ENCODE measurements at places on chromosomes 5 and 9.

DNA sequence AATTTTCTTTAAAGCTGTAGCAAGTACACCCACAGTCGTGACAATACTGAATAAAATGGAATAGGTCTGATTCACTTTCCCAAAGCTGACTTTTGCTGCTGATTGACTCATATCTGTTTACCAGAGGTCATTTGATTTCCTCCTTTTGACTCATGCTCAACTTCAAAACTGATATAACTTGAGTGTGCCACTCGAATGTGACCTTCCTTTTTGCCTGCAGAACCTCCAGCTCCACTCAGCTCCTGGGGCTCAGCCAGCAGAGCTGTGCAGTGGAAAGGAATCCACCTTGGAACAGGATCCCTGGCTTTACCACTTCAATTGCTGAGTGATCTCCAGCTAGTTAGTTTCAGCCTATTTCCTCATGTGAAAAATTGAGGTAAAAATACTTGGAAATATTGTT lies 84.1 kb downstream of the FEM1C start:
- DNase-seq = no peak

GRCh38 chr5:31942546-31942945 lies 231.6 kb downstream of the GOLPH3 start:
- DNase-seq = no peak

DNA sequence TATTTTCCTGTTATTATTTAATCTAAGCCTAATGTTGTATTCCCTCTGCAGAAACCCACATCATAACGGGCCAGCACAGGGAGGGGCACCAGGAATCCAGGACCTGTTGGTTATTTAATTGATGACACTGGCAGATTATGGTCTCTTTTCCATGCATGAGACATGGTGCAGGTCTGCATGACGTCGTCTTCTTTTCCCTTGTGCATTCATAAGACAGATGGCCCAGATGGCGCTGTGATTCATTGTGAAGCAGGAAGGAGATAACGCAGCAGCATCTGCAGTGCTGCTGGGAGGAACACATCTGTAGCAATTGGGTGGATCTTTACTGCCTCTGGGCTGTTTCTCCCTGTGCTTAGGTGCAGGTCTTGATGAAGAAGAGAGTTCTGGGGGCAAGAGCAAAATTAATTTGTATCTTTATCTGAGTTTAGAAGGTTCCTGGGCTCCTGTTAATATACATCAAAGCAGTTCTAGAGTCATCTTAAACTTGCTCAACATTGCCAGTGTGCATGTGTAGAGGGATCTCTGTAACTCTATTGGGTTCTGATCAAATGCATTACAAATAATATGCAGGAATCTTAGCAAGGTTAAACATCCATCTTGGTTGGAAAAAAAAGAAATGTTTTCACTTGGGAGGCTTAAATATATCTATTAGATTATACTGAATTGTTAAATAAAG lies 176.1 kb downstream of the PCSK1 start:
- peak; percentile 35 for DNase-seq

GRCh38 chr9:90974016-90974415 lies 172.4 kb downstream of the SYK start:
- DNase-seq = no peak

GRCh38 chr9:83270116-83270515 lies 207.2 kb upstream of the RASEF start:
- no peak for DNase-seq

- DNase-seq = no peak
Measured at GRCh38 chr9:78300209-78300608, 3.3 kb downstream of the PSAT1 start.

DNA sequence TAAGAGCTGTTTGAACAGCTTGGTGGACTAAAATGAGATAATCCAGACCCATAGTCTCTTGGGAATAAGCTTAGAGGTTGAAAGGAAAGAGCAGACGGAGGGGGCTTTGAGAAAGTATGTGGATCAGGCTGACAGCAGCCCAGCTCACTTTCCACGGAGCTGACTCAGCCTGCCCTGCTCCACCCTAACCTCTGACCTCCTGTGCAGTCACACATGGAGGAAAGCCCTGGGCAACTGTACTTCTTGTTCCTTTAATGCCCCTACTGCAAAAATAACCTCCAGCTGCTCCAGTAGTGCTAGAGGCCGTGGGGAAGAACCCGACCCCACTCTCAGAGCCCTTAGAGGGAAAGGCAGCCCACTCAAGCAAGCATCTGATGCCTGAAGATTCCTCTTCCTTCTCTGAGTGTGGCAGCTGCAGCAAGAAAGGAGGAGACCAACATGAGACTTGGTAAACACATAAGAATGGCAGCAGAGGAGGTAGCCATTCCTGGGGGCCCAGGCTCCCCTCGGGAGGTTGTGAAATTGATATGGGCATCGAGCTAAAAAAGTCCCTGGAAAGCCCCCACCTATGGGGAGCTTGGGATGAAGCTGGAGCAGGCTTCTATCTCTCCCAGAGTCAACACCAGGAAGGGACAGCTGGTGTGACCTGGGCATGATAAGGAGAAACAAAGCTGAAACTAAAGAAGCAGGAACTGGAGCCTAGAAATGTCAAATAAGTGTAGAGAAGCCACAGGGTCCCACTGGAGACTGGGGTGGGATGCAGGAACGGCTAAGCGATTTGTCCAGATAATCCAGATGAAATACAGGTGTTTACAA lies 204.3 kb downstream of the PIK3R1 start:
- DNase-seq = no peak

GRCh38 chr9:534886-535285 lies 306.6 kb upstream of the DMRT1 start:
- DNase-seq = no peak

DNA sequence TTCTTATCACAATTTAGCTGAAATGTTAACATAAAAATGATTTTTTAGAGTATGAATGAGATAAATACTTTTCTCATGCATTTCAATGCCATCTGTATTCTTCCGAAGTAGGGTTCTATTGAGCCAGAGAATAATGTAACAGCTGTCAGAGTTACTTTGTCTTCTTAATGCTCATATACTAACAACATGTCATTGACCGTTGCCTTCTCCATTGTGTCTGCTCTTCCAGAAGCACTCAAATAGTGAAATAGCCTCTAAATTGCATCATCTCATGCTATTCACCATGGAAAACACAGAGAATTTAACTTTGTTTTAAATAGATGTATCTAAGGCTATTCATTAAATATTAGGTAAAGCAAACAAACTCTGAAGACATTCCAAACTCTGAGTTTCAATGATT lies 1875.9 kb upstream of the CDH9 start:
- DNase-seq = no peak

DNA sequence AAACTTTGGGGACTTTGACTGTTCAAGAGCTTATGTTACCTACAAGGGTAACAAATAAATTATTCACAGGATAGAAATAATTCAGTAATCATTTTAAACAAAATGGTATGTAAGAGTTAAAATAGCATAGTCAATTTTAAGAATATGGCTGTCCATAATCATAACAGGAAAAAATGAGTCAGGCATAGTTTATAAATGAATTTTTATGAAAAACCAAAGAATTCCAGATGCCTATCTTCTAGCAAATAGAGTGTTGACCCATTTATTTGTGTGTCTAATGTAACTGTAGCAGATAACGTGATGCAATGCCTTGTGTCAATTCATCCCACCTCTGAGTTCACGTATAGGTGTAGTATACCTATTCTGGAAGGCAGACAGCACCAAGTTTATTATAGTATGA lies 169.7 kb upstream of the CDH9 start:
- DNase-seq = no peak

DNA sequence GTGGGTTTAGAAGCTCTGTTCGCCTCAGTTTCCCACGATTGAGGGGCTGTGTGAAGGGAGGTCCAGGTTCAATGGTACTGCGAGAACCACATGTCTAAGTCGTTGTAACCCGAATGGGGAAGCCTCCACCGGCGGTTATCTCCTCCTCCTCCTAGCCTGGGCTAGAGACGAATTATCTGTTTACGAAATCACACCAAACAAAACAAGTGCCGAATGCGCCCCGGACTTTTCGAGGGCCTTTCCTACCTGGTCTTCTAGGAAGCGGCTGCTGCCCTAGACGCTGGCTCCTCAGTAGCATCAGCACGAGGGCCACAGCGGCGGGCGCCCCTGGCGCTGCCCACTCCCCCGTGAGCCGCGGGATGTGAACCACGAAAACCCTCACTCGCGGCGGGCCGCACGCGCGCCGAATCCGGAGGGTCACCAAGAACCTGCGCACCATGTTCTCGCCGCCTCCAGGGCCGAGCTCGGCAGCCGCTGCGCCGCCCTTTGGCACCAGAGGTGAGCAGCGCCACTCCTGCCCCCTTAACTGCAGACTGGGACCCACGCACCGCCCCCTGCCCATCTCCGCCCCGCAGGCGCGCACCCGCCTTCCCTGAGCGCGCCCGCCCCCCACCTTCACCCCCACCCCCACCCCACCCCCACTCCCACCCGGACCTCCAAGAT lies at the start of gene CDKN2A:
CDKN2A (minus strand) TSS at position 500 of the 663 bp plus-strand sequence.
- DNase-seq = peak; percentile 33
